Calu3 (cell line): ENCODE measurements at places on chromosomes 12 and 14.

DNA sequence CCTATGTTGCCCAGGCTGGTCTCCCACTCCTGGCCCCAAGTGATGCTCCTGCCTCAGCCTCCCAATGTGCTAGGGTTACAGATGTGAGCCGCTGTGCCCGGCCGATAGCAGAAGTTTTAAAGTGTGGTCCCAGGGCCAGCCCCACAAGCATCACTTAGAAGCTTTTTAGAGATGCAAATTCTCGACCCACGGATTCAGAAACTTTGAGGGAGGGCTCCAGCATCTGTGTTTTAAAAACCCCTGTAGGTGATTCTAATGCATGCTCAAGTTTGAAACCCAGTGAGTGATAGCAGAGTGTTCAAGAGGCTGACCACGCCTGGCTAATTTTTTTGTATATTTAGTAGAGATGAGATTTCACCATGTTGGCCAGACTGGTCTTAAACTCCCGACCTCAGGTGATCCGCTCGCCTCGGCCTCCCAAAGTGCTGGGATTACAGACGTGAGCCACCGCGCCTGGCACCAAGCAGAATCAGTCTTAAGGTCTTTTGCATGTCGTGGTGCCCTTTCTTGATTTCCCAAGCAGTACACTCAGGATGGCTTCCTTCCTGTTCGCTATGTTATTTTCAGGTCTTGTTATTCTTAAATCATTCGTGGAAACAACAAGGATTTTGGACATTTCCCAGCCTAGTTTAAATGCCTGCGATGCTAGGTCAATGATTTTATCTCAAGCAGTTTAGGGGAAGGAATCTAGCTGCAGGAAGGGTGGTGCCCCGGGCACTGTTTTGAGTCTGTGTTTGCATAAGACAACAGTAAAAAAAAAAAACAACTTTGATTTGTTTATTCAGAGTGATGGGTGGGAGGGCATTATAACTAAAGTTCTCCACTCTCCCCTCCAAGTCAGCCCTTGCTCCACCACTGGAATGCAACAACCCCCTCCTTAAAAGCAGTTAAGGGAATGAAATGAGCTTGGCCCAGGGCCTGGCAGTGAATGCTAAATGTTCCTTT is 9.2 kb upstream of the RILPL2 start:
- DNase-seq, result no peak

DNA sequence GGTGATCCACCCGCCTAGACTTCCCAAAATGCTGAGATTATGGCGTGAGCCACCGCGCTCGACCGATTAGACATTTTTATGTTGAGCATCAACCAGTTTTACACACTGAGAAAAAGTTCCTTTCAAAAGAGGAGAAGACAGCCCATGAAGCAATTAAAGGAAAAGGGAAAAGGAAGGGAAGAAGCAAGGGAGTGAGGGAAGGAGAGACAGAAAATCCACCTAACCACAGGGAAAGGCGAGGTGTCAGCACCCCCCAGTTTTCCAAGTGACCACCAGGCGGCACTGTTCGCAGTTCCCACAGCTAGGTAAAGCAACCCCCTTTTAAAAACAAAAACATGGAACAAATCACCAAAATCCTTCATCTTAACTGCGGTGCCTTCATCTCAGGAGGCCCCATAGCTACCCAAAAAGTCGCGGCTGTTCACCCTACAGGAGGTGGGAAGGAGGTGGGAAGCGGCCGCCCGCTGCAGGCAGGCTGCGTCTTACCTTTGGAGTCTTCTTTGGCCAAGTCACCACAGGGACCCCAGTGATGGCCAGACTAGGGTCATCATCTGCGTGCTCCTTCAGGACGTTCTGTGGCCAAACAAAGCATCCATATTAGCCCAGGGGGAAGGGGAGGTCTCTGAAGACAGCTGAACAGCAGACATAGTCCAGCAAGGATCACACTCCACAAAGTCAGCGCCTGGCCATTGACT is 86.6 kb downstream of the KDM2B start:
- DNase-seq, result peak; percentile 68

GRCh38 chr14:103500148-103500990 is 22.3 kb downstream of the CKB start:
- peak; percentile 86 for DNase-seq

- no peak for DNase-seq
Measured at GRCh38 chr12:1657688-1658087, 28.7 kb downstream of the WNT5B start.

DNA sequence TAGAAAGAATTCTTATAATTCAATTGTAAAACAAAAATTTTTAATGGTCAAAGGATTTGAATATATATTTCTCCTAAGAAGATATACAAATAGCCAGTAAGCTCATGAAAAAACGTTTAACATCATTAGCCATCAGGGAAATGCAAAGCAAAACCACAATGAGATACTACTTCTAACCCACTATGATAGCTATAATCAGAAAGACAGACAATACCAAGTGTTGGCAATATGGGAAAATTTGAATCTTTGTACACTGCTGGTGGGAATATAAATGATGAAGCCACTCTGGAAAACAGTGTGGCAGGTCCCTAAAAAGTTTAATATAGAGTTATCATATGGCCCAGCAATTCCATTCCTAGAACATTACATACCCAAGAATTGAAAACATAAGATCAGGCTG is 25.4 kb downstream of the RALGAPA1 start:
- DNase-seq, result no peak
